CD14-positive monocyte (primary cell): ENCODE measurements at places on chromosomes 16 and 17.
A peak's percentile ranks its signal among the peaks of the same experiment; 100 is the strongest.

DNA sequence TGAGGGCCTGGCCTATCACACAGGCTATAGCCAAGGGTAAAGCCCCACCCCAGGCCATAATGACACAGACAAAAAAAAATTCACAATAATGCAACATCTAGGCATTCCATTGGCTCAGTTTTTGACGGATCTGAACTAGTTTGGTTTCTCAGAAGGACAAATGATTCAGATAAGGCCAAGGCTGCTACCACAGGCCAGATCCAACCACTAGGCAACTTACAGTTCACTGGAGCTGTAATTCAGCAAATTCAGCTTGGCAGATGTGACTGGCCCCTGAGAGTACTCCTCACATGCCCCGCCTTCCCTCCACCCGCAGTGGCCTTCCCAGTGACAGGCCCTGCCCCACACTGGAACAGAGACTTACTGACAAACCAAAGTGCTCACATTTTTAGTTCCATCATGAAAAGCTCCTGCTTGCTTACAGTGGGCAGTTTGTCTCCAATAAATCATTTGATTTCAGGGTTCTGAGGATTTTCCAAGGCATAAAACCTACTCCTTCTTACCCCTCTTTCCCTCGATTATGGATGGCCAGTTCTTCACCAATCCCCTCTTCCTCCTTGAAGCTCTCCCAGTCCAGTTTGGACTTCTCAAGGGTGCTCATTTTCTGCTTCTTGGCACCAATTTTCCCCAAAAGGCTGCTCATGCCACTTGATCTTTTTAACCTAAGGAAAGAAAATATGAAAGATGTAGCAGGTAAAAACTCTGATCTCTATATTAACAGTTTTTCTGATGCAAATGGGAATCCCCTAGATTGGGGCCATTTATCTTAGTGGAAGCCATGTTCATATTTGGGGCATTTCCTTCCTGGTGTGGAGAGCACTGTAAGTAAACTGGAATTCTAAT, 53.3 kb upstream of the BCAR1 start:
- no peak for DNase-seq

DNA sequence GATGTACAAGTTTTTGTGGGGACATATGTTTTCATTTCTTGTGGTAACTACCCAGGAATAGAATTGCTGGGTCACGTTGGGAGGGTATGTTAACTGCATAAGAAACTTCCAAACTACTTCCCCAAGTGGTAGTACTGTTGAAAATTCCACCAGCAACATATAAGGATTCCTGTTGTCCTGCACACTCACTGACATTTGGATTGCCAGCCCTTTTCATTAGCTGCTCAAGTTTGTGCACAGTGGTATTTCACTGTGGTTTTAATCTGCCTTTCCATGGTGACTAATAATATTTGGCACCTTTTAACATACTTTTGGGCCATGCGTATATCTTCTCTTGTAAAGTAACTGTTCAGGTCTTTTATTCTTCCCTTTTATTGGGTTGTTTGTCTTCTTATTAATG, 103.3 kb downstream of the GNAO1 start:
- DNase-seq: no peak

- DNase-seq: no peak
Observed at GRCh38 chr17:59827721-59828477, 64.8 kb downstream of the TUBD1 start.

DNA sequence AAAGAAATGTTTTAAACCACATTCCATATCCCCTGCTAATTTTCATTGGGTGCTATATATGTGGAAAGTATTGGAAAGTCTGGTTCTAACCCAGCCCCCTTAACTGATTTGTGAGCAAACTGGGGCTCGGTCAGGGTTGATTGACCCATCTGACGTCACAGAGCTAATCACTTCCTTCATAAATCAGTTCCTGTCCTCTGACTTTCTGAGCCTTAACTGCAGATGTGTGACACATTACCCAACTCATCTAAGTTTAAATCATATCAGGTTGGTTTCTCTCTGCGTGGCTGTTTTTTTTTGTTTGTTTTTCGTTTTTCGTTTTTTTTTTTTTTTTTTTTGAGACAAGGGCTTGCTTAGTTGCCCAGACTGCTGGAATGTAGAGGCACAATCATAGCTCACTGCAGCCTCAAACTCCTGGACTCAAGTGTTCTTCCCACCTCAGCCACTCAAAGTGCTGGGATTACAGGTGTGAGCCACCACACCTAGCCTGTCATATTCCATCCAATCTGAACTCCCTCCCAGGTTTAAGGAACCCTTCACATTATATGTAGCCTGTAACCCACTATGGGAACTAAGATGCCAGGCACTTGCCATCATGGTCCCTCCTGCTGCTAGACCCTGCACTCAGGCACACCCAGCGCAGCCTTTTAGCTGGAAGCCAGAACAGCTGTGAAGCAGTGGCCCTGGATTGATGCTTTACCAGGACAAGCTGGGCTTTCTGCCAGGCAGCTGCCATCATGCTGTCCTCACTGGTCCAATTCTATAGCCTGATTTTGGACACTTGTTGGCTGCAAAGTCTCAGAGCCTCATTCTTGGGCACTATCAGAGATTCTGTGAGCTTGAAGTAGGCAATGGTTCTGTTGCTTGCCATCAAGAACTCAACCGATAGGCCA, 6.9 kb upstream of the BPTF start:
- DNase-seq: no peak

DNA sequence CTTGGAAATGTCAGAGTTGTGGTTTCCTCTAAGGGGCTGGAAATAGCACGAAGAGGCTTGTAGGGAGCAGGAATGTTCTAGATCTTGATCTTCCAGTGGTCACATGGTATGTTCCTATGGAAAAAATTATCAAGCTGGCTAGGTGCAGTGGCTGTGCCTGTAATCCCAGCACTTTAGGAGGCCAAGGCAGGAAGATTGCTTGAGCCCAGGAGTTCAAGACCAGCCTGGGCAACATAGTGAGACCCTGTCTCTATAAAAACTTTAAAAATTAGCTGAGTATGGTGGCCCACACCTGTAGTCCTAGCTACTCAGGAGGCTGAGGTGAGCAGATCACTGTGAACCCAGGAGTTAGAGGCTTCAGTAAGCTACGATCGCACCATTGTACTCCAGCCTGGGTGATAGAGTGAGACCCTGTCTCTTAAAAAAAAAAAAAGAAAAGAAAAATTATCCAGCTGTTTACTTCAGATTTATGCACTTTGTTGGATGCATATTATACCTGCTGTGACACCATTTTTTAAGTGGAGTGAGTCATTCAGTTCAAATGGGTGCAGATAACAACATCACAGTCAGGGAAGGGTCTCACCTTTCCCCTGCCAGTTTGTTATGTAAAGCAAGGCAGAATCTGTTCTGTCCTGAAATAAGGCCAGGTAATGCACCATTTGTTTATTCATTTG, 65.7 kb upstream of the LYRM9 start:
- no peak for DNase-seq

DNA sequence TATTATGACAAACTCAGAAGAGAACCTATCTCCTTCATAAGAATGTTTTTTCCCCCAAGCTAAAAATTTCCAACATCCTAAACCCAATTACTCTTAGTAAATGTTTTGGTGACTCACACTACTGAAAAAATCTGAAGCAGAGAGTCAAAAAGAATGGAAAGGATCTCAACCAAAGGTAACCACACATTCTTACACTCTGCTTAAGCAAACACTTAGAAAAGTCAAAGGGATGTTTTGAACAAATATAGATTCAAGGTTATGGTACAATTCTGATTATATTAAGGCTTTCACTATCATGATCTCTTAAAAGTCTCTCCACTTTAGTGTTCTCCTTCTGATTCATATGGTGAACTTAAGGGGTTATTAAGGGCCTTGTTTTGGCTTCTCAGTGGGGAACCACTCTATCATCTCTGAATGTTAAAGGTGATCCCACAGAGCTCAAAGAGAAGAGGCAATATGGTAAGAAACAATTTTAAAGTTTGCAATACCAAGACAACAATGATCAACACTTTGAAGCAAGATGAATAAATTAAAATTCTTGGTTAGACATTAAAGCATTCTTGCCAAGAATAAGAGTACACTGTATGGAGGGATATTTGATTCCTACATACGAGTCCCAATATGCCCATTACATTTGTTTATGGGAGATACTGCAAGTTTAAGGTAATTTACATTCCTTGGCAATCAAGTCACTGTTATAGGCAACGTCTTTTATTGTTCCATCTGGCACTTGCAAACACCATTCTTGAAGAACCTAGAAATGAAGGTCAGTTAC, 69.2 kb downstream of the CDC27 start:
- no peak for DNase-seq

GRCh38 chr16:71920658-71921057, 25.3 kb downstream of the IST1 start:
- no peak for DNase-seq

GRCh38 chr16:86033016-86033474, 134.1 kb downstream of the IRF8 start:
- DNase-seq: no peak

GRCh38 chr17:19388791-19389785, 2.1 kb upstream of the MFAP4 start:
- DNase-seq: peak; percentile 84

DNA sequence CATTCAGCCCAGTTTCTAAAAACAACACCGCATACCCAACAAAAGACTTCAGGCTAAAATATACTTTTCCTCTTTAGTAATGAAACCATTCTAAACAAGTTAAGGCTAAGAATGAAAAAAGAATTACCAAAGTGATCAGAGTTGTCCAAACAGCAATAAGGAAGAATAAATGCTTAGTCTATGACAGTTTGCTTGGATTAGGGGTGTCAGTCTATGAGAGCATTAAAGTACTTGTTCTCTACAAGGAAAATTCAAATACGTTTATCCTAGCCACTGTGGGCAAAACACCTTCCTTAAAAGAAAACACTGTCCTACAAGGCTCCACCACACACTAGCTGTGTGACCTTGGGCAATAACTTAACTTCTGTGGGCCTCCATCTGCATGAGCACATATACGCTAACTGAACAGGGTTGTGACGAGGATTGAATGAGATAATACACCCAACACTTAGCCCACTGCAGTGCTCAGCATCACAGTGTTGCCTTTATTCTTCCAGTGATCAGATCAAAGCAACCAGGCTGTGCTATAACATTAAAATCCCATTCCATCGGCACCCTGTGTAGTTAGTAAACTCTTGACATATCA, 53.6 kb downstream of the TEX2 start:
- DNase-seq: no peak

DNA sequence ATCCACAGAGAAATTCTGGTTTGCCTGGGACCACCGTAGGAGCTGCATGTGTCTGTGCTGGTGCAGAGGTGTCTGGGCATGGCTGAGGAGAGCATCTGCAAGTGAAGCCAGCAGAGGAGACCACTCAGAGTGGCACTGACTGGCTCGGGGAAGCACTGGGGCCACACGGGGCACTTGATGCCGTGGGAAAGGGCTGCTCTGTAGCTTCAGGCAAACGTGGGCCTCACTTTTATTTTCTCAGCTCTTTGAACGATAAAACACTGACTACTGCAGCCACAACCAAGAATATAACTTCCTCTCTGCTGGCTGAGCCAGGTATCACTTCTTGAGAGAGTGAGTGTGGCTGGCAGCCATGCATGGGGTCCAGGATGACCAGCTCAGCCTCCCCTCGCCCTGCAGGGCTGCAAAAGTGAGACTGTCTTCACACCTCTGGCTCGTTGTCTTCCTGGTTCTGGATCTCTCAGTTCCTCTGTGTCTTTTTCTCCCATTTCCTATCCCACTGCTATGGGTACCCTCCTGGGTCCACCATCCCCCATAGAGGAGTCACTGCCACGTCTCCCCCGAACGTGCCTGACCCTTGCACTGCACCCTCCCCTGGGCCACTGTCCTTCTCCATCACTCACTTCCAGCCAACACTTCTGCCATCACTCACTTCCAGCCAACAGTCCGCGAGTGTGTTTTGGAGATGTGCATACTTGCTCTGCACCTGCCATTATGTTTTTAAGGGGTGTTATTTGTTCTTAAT, 201.4 kb upstream of the CHMP6 start:
- DNase-seq: no peak

DNA sequence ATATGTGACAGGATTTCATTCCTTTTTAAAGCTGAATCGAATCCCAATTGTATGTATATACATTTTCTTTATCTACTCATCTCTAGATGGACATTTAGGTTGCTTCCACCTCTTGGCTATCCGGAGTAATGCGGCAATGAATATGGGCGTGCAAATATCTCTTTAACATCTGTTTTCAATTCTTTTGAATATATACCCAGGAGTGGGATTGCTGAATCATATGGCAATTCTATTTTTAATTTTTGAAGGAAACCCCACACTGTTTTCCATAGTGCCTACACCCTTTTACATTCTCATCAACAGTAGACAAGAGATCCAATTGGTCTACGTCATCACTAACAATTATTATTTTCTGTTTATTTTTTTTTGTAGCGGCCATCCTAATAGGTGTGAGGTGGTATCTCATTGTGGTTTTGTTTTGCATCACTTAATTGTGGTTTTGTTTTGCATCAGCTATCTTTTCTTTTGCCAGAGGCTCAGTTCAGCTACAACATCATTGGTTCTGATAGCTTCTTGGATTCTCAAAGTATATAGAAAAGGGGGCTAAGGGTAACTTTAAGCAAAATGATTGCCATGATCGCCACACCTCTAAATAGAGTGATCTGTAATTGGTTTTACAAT, 25.6 kb upstream of the MAP2K6 start:
- DNase-seq: no peak

- no peak for DNase-seq
Observed at GRCh38 chr17:79946352-79947231, 89.1 kb downstream of the TBC1D16 start.

GRCh38 chr16:53852678-53853077, 148.7 kb downstream of the FTO start:
- no peak for DNase-seq

GRCh38 chr17:59530531-59530930, 34.9 kb upstream of the DHX40 start:
- DNase-seq: no peak

DNA sequence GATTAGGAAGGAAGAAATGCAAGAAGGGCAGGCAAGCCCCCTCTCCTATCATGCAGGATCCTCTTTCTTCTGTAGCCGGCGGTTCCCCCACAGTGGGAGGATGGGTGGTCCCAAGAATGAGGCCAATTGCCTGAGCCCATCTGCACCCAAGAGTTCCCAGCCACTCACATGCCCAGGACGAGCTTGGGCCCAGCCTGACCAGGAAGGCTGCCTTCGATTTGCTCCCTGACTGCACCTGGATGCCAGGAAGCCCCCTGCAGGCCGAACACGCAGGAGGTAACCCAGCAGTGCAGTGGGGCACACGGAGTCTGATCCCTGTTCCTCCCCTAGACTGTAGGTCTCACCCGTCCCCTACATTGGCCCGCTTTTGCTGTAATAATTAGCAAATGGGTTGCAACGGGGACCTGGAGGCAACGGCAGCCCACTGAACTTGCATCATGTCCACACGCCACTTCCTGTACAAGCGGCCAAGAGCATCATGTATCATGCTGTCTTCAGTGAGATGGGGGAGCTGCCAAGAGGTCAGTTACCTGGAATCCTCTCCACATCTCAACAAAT, 67.5 kb downstream of the AMFR start:
- peak; percentile 12 for DNase-seq
